ENCODE measurements at places on chromosomes 11 and 22.

GRCh38 chr22:39130152-39130704, 22.3 kb downstream of the CBX7 start:
- DNase-seq = no peak

GRCh38 chr22:26229910-26230309, 60.6 kb downstream of the SEZ6L start:
- DNase-seq = no peak

- DNase-seq = no peak
Measured at GRCh38 chr11:134071306-134071705, 2.4 kb downstream of the JAM3 start.

- DNase-seq = no peak
Measured at GRCh38 chr22:26617271-26618199, at the start of gene CRYBB1. TSS of gene CRYBB1 (minus strand) at chr22:26618027. CDS start at chr22:26616319, 1,708 bp downstream.

DNA sequence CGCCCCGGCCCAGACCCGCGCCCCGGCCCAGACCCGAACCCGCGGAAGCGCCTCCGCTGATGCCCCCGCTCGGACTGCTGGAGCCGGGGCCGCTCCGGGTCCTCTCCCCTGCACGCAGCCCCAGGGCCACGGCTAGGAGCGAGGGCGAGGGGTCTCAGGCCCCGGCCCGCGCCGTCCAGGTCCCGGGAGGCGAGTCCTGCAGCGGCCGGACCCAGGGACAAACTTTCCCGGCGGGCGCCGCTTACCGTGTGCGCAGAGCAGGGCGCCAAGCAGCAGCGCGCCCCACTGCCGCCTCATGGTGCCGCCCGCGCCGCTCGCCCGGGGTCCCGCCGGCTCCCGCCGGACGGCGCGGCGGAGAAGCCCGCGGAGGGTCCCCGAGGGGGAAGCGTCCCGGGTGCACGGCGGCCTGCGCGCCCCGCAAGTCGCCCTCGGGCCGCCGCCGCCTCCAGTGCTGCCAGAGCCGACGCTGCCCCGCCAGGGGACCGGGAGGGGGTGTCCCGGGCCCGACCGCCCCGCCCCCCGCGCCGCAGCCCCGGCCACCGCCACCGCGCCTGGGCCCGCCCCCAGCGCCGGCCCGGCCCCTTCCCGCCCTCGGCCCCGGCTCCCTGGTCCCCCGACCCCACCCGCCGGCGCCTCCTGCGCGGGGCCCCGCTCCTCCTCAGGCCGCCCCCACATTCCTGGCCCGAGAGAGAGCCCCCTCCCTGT, at the start of gene LRP4:
Gene LRP4, minus strand, starts transcription at position 468 of the 705 bp plus-strand sequence. Its CDS starts 171 bp downstream, at position 297.
- peak; percentile 62 for DNase-seq

DNA sequence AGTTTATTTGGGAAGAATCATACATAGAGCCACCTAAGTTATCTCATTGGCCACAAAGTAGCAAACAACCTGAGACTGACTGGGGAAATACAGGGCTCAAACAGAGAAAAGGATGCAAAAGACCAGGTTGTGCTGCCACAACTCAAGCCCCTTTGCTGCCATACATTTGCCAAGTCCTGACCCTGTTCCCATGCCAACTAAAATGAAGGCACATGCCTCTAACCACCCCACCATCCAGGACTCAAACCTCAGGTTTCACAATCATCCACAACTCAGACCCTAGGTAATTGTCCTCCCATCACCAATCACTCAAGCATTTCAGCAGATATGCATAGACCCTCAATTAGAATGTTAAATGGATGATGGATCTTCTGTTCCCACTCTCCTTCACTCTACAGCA, 1.4 kb upstream of the MS4A1 start:
- DNase-seq = no peak

GRCh38 chr11:107196732-107197131, 178.5 kb upstream of the GUCY1A2 start:
- no peak for DNase-seq

DNA sequence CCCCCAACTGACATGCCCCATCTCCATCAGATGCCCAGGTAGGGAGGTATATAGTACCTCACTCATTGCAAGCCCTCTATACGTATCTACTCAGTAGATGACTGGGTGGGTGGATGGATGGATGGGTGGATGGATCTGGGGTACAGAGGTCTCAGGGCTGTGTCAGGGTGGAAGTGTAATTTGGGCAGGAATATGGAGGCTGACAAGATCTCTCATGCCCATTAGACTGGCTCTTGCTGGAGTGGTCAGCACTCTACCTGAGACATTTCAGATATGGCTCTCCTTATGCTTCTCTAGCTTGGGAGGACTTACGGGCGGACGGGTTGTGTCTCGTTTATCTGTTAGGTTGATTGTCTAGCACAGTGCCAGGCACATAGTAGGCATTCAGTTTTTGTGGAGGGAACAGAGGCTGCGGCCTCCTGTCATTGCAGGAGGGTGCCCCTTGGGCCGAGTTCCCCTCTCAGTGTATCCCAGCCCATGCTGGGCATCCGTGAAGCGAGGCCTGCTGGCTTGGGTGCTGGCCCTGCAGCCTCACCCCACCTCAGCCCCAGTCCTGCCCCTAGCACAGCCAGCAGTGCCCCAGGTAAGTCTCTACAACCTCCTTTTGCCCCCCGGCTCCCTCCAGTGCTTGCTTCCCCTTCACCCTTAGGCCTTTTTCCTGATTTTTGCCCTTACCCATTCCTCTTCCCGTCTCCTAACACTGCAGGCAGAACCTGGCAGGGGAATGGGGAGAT, 13.7 kb downstream of the ROBO3 start:
- no peak for DNase-seq

DNA sequence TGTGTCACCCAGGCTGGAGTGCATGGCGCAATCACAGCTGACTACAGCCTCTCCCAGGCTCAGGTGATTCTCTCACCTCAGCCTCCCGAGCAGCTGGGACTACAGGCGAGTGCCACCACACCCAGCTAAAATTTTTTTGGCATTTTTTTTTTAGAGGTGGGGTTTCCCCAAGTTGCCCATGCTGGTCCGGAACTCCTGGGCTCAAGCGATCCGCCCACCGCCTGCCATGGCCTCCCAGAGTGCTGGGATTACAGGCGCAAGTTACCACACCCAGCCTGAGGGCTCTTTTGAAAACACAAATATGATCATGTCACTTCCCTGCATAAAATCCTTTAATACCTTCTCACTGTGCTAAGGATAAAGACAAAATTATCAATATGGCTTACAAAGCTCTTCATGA, 88.1 kb downstream of the MAML2 start:
- no peak for DNase-seq

DNA sequence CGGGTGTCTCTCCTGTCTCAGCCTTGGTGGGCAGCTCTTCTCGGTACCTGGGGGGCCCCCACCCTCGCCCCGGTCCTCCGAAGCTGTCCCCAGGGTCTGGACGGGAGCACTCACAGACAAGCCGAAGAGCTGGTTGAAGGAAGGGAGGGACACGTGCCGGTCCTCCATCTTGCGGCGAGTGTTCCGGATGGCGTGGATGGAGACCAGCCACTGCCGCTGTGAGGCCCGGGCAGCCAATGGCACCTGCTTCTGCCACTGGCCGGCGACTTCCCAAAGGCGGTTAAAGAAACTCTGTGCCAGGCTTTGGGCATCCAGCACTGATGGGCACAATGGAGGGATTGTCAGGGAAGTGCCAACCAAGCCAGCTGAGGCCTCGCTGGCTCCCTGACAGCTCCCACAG, 18.7 kb downstream of the PPM1F start:
- DNase-seq = no peak

GRCh38 chr11:26286472-26287066, 45.4 kb upstream of the ANO3 start:
- DNase-seq = no peak

DNA sequence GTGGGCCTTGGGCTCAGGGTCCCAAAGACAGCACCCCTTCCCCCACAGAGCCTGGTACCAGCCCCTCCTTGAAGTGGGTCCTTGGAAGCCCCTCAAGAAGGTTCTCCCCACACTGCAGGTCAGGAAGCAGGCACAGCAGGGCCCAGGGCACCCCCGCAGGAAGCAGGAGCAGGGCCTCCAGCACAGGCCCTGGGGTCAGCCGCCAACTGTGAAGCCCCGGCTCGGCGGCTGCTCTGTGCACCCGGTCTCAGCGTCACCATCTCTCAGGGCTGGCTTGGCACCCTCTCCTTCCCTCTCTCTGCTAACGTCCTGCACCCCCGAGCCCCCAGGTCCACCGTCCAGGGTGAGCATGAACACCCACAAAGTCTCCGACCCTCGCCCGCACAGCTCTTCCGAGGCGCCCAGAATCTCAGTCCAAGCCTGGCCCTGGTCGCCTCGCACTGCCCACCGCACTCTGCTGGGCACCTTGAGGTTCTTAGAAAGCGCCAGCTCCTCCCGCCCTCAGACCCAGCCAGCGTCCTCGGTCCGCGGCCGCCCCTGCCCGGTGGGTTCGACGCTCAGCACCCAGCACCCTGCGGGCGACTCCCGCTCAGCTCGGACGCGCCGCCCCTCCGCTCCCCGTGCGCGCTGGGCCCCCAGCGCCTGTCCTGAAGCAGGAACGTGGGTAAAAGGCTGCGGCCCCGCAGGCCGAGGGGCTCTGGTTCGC, 1.4 kb upstream of the SIGIRR start:
- no peak for DNase-seq

GRCh38 chr11:95821640-95822039, 31.3 kb downstream of the CEP57 start:
- no peak for DNase-seq

DNA sequence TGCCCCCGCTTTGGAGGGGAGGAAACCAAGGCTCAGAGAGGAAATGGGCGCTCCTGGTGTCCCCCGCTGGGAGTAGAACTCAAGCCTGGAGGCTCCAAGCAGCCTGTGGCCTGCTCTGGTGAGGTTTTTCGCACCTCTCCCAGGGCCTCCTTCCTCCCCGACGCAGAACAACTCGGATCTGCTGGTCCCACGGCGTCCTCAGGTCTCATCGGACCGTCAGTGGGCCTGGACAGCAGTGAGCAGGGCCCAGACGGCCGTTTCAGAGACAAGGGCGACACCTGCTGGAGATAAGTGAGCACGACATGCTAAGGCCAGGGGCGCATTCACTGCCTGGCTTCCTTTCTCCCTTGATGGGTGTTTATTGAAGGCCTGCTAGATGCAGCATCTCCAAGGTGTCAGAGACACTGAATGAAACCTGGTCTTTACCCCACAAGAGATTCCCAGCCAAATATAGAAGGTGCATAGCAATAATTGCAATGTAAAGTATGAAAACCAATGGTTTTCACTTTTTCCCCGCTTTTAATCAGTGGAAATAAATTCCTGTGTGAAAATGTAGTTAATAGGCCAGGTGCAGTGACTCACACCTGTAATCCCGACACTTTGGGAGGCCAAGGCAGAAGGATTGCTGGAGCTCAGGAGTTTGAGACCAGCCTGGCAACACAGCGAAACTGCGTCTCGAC, 26.9 kb upstream of the CD82 start:
- DNase-seq = peak; percentile 84

GRCh38 chr11:47204637-47204989, 10.2 kb upstream of the DDB2 start:
- no peak for DNase-seq

- no peak for DNase-seq
Measured at GRCh38 chr11:11987503-11988022, 20.9 kb downstream of the DKK3 start.

DNA sequence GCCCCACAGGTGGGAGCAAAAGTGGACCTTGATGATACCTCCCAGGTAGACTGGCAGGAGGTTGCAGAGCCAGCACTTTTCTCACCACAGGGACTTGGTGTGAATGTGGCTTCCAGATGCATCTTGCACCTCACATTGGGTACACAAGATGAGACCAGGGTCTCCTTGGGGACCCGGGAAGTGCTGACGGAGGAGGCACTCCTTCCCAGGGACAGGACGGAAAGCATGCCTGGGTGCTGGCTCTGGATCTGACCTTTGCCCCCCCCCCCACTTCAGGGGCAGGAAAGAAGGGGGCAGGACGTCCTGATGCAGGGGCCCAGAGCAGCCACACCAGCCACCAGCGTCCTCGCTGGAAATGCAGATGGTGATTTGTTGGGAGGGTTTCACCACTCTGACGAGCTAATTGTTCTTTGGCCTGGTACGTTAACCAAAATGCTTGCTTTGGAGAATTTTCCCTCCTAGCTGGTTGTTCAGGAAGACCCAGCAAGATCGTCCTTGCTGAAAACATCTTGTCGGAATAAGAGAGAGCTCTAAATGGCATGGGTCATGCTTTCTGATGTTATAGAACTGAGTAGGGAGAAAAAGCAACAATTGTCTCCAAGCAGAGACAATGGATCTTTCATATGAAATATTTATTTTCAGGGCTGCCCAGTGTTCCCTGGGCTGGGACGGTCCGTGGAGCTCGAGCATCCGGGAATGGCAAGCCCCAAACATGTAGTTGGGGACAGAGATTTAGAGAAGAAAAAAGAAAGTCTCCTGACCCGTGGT, 74.4 kb upstream of the PPARA start:
- DNase-seq = no peak

GRCh38 chr22:37062376-37062675, 10.8 kb downstream of the KCTD17 start:
- no peak for DNase-seq

DNA sequence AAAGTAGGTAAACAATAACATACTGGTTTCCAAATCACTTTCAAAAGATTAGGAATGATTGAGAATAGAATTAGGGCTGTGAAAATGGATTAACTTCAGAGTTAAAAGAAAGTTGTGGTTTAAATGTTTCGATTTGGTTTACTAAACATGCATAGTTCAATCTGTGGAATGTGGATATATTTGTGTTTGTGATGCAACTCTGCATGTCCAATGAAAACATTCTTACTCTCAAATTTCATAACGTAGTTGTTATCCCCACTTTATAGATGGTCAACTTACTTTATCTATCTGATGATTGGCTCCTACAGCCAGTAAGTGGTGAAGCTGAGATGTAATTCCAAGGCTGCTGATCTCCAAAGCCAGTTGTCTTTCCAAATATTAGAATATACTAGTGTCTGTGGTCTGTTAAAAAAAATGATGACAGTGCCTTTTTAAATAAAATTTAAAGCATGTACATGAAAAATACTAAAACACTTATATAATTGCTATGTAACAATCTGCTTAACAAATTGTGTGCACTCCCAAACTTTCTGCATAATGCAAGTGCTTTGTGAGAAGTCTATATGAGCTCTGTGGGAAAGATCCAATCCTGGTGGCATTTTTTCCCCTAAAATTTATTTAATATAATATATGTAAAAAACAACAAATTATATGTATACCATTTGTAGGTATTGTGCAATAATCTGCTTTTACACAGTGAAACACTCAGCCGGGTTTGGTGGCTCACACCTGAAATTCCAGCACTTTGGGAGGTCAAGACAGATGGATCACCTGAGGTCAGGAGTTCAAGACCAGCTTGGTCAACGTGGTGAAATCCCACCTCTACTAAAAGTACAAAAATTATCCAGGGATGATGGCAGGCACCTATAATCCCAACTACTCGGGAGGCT, 9.7 kb upstream of the SIK3 start:
- DNase-seq = no peak

- no peak for DNase-seq
Measured at GRCh38 chr11:45659031-45659817, 6.2 kb downstream of the CHST1 start.

DNA sequence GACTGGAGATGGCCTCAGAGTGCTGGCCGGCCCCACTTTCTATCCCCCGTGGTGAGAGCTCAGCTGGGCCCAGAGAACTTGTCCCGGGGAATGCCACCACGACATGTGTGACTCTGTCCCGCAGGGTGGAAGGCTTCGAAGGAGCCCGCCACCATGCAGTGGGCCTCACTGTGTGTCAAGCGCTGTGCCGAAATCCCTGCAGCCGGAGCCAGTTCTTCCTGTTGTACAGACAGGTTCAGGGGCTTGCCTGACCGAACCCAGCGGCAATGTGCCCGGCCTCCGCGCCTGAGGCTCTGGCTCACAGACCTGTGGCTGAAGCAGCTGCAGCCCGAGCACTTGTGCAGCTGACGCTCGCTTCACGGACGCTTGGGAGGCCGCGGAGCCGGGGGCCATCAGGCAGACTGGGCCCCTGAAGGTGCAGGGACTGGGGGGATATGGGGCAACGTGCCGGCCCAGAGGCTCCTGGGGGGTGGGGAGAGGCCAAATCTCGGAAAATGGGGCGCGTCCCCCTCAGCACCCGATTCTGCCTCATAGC, 650 bp downstream of the PPM1F start:
- peak; percentile 57 for DNase-seq

Data from activated T-cell treated with anti-CD3 and anti-CD28 coated beads, Interleukin-2, amount 50 U/mL, for 24 hours (primary cell).